ENCODE measurements at places on chromosomes 12 and 14. TPM values are rescaled to one million over a fixed set of nuclear protein-coding genes. Genes with fewer than 3 reads are reported as not detected.
A peak's percentile ranks its signal among the peaks of the same experiment; 100 is the strongest.

DNA sequence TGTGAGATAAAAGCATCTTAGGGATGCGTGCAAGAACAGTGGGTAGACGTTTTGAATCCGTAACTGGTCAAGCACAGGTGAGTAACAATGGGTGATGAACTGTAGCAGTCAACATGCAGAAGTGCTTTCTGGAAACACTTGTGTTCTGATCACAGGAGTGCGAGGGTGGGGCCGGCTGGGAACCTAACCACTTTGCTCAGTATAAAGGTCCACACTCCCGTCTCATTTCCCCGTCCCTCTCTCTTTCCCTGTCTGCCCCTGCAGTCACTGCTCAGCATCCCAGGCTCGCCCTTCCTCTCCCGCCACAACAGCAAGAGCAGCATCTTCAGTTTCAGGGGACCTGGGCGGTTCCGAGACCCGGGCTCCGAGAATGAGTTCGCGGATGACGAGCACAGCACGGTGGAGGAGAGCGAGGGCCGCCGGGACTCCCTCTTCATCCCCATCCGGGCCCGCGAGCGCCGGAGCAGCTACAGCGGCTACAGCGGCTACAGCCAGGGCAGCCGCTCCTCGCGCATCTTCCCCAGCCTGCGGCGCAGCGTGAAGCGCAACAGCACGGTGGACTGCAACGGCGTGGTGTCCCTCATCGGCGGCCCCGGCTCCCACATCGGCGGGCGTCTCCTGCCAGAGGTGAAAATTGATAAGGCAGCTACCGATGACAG lies 127.1 kb downstream of the FIGNL2 start:
- H3K4me3 ChIP-seq, result no peak overlapping the region
- H3K27me3 ChIP-seq, result no peaks in the 10 kb centered on the region
- no peak for DNase-seq
- H3K36me3 ChIP-seq, result no peaks in the 10 kb centered on the region

- H3K4me1 ChIP-seq, result no peaks in the 10 kb centered on the region
- no peak overlapping the region for H3K27ac ChIP-seq
- 0 out of 2 replicates have a peak, but pooled peaks cover 3% of the 10 kb centered on the region for H3K27me3 ChIP-seq
- no peaks in the 10 kb centered on the region for H3K36me3 ChIP-seq
- no peak overlapping the region for H3K4me3 ChIP-seq
Measured at GRCh38 chr12:108335349-108336119, 3.6 kb downstream of the CMKLR1 start.

The OR10G3 gene
- total RNA-seq, result not detected

The PDZRN4 gene
- not detected for total RNA-seq

The C12orf50 gene
- total RNA-seq, result not detected

DNA sequence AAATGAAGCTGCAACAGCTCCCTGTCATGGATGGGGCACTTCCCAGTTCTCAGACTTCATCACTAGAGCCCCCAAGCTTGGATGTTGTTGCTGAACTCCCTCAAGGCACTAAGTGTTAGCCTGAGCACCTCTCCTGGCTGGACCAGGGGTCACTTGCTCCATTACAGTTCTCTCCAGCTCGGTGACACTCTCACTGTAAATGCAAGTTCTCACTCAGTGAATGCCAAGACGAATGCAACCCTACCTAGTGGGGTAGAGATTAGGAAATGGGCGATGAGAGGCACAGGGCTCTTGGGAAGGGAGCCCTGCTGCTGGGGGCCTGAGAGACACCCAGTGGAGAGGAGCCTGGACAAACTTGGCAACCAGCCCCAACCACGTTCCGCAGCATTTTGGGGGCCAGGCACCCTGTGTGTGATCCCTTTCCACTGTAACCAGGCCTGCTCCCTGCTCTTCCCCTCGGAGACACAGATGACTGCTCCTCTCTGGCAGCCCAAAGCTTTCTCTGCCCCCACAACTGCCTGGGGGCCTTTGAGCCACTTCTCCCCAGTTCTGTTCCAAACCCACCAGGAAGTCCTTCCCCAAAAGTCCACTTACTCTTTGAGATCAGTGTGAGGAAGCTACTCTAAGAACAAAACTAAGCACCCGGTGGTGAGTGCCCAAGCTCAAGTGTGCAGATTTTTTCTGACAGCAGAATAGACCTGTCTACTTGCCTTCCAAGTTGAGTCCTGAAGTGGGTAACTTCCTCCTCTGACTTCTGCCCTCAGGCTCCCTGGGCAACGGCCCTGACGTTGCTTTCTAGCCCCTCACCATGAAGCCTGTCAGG lies 8.0 kb upstream of the SELPLG start:
- peak overlapping the region; percentile 88 for H3K27ac ChIP-seq
- H3K4me3 ChIP-seq, result no peak overlapping the region
- H3K27me3 ChIP-seq, result no peaks in the 10 kb centered on the region
- peaks cover 12% of the 10 kb centered on the region for H3K36me3 ChIP-seq
- peak; percentile 42 for DNase-seq
- H3K4me1 ChIP-seq, result peaks cover 49% of the 10 kb centered on the region

DNA sequence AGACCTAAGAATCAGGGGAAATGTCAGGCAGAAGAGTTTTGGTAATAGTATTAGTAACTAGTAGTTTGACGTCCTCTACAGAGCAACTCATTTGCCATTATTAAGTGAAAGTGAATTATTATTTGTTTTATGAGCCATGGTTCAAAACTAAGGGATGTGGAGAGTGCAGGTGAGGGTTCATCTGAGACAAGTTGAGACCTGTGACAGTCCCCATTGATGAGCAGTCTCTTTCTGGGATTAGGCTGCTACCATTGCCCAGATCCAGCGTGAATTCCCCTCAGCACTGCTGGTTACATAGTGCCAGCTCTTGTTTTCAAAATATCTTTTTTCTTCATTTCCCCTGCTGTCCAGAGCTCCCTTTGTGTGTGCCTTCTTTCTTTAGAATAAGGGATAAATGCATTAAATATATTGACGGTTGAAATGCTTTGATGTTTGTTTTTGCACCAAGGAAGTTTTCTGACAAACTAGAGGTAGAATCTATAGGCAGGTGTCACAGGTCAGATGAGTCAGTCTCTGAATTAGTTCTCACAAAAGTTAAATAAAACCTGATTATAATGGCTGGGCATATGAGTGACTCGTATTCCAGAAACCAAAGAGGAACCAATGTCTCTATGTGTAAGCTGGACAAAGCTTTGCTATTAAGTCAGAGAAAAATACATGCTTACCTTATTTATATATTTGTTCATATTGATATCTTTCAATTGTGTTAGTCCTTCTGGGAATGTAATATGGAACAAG lies 381.4 kb downstream of the TMEM117 start:
- DNase-seq, result no peak
- H3K27ac ChIP-seq, result no peak overlapping the region
- H3K4me3 ChIP-seq, result no peak overlapping the region
- H3K4me1 ChIP-seq, result peaks cover 8% of the 10 kb centered on the region

DNA sequence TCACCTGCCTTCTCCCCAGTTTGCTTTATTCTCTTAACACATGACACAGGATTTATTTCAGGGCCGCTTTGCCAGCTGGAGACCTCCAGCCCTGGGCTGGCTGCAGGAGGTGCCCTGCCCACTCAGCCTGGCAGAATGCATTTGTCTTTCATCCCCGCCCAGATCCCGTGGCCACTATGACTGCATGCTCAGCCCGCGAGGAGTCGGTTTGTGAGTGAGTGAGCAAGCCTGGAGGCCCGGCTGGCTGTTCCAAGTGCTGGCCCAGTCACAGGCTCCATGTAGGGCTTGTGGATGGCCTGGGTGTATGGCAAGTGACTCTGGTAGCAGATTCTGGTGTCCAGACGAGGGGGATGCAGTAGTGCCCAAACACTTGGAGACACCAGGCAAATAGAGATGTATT lies 2.1 kb downstream of the TDP1 start:
- no peak overlapping the region for H3K4me3 ChIP-seq
- no peak overlapping the region for H3K27ac ChIP-seq
- H3K36me3 ChIP-seq, result peaks cover 38% of the 10 kb centered on the region
- no peaks in the 10 kb centered on the region for H3K27me3 ChIP-seq
- H3K4me1 ChIP-seq, result no peaks in the 10 kb centered on the region

The RGS6 gene
- total RNA-seq, result not detected

The CCDC197 gene
- total RNA-seq, result not detected

The ZCRB1 gene
- 73.7 TPM for total RNA-seq

The E2F7 gene
- 32.7 TPM for total RNA-seq

GRCh38 chr12:125124320-125124966 lies 59.2 kb downstream of the AACS start:
- DNase-seq, result no peak
- H3K36me3 ChIP-seq, result peaks cover 4% of the 10 kb centered on the region
- H3K4me1 ChIP-seq, result no peaks in the 10 kb centered on the region

DNA sequence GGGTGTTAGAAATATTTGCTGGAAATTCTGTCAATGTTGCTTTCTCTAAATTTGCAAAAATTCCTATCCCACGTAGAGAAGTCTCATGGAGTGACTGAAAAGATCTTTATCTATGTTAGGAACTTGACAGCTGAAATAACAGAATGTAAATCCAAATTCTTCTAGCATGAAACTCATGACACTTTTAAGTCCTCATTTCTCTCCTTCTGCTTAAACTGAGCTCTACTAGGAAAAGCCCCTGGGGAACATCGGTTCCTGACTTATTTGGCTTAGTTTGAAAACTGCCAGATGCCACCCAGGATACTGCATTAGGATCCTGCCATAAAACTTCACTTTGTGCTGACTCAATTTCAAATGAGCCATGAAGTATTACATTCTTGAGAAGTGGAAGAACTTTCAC lies 426.0 kb downstream of the GALC start:
- H3K27ac ChIP-seq, result peak overlapping the region; percentile 99
- H3K36me3 ChIP-seq, result no peaks in the 10 kb centered on the region
- peak overlapping the region; percentile 37 for H3K4me3 ChIP-seq
- peaks cover 35% of the 10 kb centered on the region for H3K4me1 ChIP-seq

DNA sequence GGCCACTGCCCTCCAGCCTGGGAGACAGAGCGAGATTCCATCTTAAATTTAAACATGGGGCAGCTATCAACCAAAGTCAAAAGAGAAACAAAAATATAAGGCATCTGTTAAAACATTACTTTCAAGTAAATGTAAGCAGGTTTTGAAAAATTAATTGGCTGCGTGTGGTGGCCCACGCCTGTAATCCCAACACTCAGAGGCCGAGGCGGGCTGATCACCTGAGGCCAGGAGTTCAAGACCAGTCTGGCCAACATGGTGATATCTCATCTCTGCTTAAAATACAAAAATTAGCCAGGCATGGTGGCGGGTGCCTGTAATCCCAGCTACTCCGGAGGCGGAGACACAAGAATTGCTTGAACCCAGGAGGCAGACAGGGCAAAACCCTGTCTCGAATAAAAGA lies 82.7 kb downstream of the PLEKHA5 start:
- no peak for DNase-seq
- no peak overlapping the region for H3K27ac ChIP-seq
- H3K4me3 ChIP-seq, result no peak overlapping the region
- H3K27me3 ChIP-seq, result no peaks in the 10 kb centered on the region
- H3K36me3 ChIP-seq, result peaks cover 4% of the 10 kb centered on the region

GRCh38 chr12:63103494-63104131 lies 47.4 kb downstream of the AVPR1A start:
- peak; percentile 44 for DNase-seq
- H3K4me1 ChIP-seq, result no peaks in the 10 kb centered on the region
- H3K27me3 ChIP-seq, result no peaks in the 10 kb centered on the region
- no peak overlapping the region for H3K27ac ChIP-seq
- H3K4me3 ChIP-seq, result no peak overlapping the region

The TMPRSS12 gene
- total RNA-seq, result not detected

DNA sequence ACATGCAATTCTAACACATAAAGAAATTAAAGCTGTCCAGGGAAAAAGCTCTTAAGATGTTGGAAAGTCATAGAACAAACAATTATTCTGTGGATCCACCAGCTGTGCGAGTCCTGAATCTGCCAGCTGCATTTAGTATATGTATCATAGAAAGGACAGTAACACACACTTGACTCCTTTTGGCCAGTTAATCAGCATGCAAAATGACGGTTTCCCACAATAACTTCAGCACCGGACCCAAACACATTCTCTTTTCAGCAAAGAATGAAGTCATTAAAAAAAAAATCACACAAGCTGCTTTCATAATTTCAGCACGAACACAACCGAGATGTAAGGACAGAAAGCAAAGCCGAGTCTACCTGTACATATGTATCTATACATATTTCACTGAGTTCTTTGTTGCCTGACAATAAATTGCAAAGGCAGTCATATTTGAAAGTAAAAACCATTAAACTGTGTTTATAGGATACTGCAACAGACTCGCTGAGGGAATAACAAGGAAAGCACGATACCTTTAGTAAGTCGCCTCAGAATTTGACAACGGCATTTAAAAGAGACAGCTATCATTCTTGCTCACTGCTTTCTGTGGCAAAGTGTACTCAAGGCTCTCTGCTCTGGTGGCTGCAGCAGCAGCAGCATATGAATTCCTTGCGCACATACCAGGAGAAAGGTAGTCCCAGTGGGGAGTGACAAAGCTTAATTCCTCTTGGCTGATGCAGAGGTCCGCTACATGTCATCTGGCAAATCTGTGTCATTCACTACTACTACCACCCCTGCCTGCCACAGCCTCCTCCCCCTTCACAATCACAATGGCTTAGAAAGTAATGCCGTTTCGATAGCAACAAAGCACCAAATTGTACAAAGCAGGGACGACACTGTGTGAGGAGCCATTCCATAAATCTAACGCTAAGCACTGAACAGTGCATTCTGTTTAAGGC lies at the start of gene GRIP1:
GRIP1 (minus strand) TSS at position 739 of the 938 bp plus-strand sequence; CDS start at position 567, 172 bp downstream.
- peak within 1 kb of the TSS; percentile 56 for H3K4me3 ChIP-seq
- H3K27me3 ChIP-seq, result no peaks in the 10 kb centered on the region
- H3K36me3 ChIP-seq, result no peaks in the 10 kb centered on the region
- H3K27ac ChIP-seq, result peak within 1 kb of the TSS; percentile 47
- no peaks in the 10 kb centered on the region for H3K4me1 ChIP-seq

The GOLT1B gene
- 38.8 TPM for total RNA-seq

DNA sequence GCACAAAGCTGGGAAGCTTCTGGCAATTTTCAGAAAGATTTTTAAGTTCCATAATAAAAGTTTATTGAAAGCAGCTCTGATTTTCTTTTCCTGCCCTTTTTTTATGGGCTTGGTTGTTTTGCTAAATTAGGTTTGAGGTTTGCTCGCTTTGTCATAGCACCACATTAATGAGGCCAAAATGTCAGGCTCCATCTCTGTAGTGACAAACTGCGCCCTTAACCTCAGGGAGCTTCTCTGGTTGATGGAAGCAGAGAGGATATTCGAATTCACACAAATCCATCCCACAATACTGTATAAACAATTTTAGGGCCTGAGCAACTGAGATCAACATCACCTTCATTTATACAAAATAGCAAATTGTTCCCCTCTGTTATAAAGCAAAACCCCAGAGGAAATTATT lies 342.6 kb upstream of the TMPO start:
- H3K36me3 ChIP-seq, result no peaks in the 10 kb centered on the region
- DNase-seq, result no peak
- H3K27me3 ChIP-seq, result no peaks in the 10 kb centered on the region
- H3K27ac ChIP-seq, result no peak overlapping the region

- H3K27ac ChIP-seq, result no peak overlapping the region
- no peaks in the 10 kb centered on the region for H3K27me3 ChIP-seq
- H3K4me1 ChIP-seq, result no peaks in the 10 kb centered on the region
- peak; percentile 14 for DNase-seq
Measured at GRCh38 chr12:121139286-121139685, 6.6 kb downstream of the P2RX7 start.
